ENCODE measurements at places on chromosomes 1 and 21. TPM values are rescaled to one million over a fixed set of nuclear protein-coding genes. Genes with fewer than 3 reads are reported as not detected.

KRTAP8-1 gene
- not detected for total RNA-seq

GRCh38 chr1:12594966-12595756, 22.8 kb downstream of the DHRS3 start:
- H3K4me3 ChIP-seq: peak overlapping the region; percentile 62
- no peaks in the 10 kb centered on the region for H3K36me3 ChIP-seq
- peaks cover 97% of the 10 kb centered on the region for H3K4me1 ChIP-seq
- H3K27ac ChIP-seq: peak overlapping the region; percentile 69
- H3K27me3 ChIP-seq: no peaks in the 10 kb centered on the region

GRCh38 chr1:207308451-207309190, 12.9 kb upstream of the CD55 start:
- no peak overlapping the region for H3K4me3 ChIP-seq
- no peaks in the 10 kb centered on the region for H3K27me3 ChIP-seq
- H3K36me3 ChIP-seq: no peaks in the 10 kb centered on the region
- no peak for DNase-seq

- H3K4me1 ChIP-seq: no peaks in the 10 kb centered on the region
- no peak overlapping the region for H3K27ac ChIP-seq
- H3K27me3 ChIP-seq: no peaks in the 10 kb centered on the region
- no peak overlapping the region for H3K4me3 ChIP-seq
Observed at GRCh38 chr1:216740331-216740730, 17.1 kb upstream of the ESRRG start.

GRCh38 chr1:173555651-173556305, 47.1 kb downstream of the SLC9C2 start:
- no peak overlapping the region for H3K4me3 ChIP-seq
- no peaks in the 10 kb centered on the region for H3K27me3 ChIP-seq
- DNase-seq: no peak
- no peaks in the 10 kb centered on the region for H3K36me3 ChIP-seq
- peaks cover 6% of the 10 kb centered on the region for H3K4me1 ChIP-seq

FCRL4 gene
- 0.46 TPM for total RNA-seq

DNA sequence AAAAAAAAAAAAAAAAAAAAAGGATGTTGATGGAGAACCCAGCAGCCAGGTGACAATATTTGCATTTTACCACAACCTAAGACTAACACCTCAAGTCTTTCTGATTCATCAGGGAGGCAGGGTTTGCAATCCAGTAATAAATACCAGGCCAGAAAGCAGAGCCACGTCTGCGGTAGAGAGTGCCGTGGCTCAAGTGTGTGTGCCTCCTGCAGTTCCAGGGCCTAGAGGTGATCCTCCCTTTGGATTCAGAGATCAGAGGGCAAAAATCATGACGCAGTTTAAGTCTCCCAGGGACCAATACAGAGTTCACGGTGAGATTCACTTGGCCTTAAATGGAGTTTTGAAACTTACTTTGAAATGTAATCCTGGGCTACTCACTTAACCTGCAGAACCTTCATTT, 34.9 kb downstream of the TMCO4 start:
- no peaks in the 10 kb centered on the region for H3K36me3 ChIP-seq
- no peak overlapping the region for H3K4me3 ChIP-seq
- no peaks in the 10 kb centered on the region for H3K4me1 ChIP-seq
- H3K27me3 ChIP-seq: no peaks in the 10 kb centered on the region

TEKT2 gene
- not detected for total RNA-seq

DNA sequence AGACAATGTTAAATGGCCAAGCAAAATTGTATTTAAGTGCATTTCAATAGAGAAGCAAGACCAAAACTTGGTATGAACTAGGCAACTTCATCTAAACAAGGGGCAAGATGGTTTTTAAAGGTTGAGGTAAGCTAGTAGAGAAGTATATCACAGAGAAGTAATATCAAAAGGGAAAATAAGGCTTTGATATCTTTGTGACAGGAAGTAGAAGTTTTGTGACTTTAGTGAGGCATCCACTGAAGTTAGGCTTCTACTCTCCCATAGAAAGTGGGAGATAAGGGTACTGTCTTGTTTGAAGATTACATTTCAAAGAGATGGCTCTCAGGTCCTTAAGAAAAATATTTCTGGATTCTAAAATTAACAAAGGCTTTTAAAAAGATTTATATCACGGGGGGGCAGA, 8.9 kb downstream of the OR10T2 start:
- no peaks in the 10 kb centered on the region for H3K27me3 ChIP-seq
- no peaks in the 10 kb centered on the region for H3K36me3 ChIP-seq
- DNase-seq: no peak
- H3K4me1 ChIP-seq: no peaks in the 10 kb centered on the region

DNA sequence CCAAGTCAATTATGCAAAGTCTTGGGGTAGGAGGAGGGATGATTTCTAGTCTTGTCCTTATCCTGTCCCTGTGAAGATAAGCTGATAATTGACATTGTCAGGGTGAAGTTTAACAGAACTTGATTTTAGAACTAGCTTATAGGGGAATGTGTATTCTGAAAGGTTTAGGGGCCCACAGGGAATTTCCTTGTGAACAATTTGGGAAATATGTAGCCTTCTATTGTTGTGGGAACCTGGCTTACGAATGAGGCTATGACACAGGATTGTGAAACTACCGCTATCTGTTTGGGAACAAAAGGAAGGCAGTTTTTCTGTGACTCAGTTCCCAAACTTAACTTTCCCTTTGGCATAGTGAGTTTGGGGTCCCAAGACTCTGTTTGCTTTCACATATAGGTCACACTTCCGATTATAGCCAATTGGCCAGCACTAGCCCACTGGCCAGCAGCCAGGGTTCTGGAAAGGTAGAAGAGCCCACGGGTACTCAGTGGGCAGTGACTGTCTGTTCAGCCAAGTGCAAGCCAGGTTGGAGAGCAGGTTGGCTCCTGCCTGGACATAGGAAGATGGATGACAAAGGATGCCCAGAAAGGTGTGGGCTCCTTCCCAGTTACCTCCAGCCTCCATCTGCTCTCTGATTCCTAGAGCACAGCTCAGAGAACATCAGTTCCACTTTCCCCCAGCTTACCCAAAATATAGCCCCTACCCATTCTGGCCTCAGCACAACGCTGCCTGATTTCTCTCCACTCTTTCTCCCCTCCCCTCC, 35.5 kb downstream of the H3-3A start:
- H3K4me1 ChIP-seq: peaks cover 17% of the 10 kb centered on the region
- H3K4me3 ChIP-seq: no peak overlapping the region
- H3K27ac ChIP-seq: no peak overlapping the region
- H3K27me3 ChIP-seq: no peaks in the 10 kb centered on the region
- peak; percentile 30 for DNase-seq

MTX1 gene
- total RNA-seq: 28.2 TPM

GRCh38 chr1:225845571-225846259, 35.8 kb downstream of the EPHX1 start:
- no peaks in the 10 kb centered on the region for H3K27me3 ChIP-seq
- H3K4me1 ChIP-seq: peaks cover 22% of the 10 kb centered on the region
- no peak overlapping the region for H3K4me3 ChIP-seq
- DNase-seq: peak; percentile 84
- no peak overlapping the region for H3K27ac ChIP-seq

DNA sequence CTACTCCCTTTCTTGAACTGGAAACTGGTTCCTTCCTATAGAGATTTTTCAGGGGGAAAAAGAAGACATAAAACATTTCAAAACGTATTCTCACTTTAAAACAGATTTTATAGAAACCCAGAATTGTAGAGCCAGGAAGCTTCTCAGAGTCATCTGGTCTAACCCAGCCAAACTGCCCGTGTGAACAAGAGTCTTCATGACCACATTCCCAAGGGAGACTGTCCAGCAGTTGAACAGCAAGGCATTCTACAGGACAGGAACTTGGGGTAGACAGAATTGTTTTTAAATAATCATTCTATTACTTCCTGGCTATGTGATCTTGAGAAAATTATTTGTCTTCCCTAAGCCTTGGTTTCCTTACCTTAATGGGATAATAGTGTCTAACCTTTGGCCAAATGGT, 163.5 kb upstream of the IVNS1ABP start:
- no peaks in the 10 kb centered on the region for H3K4me1 ChIP-seq
- DNase-seq: no peak
- H3K27ac ChIP-seq: no peak overlapping the region
- H3K27me3 ChIP-seq: no peaks in the 10 kb centered on the region

DNA sequence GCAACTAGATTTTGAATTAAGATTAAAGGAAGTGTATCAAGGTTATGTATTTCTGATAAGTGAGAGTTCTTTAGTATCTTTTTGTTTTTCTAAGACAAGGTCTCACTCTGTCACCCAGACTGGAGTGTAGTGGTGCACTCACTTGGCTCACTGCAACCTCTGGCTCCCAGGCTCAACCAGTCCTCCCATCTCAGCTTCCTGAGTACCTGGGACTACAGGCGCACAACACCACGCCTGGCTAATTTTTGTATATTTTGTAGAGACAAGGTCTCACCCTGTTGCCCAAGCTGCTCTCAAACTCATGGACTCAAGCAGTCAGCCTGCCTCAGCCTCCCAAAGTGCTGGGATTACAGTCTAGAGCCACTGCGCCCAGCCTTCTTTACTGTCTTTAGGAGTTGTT, 33.7 kb downstream of the DHX9 start:
- no peak for DNase-seq
- H3K27ac ChIP-seq: no peak overlapping the region
- H3K4me1 ChIP-seq: no peaks in the 10 kb centered on the region
- no peak overlapping the region for H3K4me3 ChIP-seq
- no peaks in the 10 kb centered on the region for H3K27me3 ChIP-seq
- H3K36me3 ChIP-seq: peaks cover 100% of the 10 kb centered on the region

DNA sequence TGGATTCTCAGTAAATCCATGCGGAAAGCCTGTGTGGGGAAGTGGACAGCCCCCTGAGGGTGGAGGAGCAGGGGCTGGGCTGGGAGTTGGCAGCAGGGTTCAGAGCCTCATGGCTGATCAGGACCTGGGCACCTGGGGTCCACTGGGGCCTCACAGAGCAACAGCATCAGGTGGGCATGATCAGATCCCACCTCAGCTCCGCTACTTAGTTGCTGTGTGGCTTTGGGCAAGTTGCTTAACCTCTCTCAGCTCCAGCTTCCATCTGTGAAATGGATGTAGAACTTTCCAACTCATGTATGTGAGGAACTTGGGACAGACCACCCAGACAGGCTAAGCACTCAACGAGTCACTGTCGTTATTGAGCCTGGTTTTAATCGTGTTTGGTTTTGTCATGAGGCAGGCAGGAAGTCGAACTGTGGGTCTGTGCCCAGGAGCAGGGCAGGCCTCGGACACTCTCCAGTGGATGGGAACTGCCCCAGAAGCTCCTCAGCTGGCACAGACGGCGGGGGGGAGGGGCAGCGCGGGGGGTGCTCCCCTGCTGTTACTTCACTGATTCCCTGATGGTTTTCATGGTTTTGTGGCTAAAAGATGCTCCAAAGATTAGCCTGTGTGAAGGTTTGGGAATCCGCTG, 155.8 kb upstream of the TMEM51 start:
- no peak overlapping the region for H3K4me3 ChIP-seq
- H3K36me3 ChIP-seq: no peaks in the 10 kb centered on the region
- no peak for DNase-seq
- peaks cover 94% of the 10 kb centered on the region for H3K4me1 ChIP-seq

CCDC181 gene
- not detected for total RNA-seq

DNA sequence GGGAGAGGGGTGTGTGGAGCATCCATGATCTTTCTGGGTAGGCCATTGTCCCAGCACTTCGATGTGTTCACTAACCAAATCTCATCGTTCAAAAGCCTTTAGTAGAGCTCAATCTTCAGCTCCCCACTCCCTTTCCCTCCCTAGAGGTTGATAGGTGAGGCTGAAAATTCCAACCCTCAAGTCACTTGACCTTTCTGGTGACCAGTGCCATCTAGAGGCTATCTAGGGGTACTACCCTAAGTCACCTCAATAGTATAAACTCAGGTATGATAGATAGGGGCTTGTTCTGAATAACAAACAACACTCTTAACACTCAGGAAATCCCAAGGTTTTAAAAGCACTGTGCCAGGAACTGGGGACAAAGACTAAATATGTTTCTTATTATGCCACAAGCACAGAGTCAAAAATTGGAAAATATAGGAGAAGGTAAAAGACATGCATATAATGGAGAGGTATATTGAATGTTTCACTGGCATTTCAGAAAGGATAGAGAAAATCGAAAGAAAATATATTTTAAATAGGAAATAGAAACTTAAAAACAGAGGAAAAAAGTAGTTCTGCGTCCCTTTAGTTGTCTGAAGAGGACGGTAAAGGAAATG, 42.9 kb upstream of the CD53 start:
- no peaks in the 10 kb centered on the region for H3K4me1 ChIP-seq
- no peak overlapping the region for H3K27ac ChIP-seq
- H3K27me3 ChIP-seq: no peaks in the 10 kb centered on the region
- no peak overlapping the region for H3K4me3 ChIP-seq
- H3K36me3 ChIP-seq: no peaks in the 10 kb centered on the region

GRCh38 chr1:178539291-178539690, 26.4 kb downstream of the TEX35 start:
- H3K27me3 ChIP-seq: no peaks in the 10 kb centered on the region
- no peak overlapping the region for H3K4me3 ChIP-seq
- peaks cover 22% of the 10 kb centered on the region for H3K4me1 ChIP-seq
- no peak overlapping the region for H3K27ac ChIP-seq
- DNase-seq: no peak

GRCh38 chr1:241990040-241990439, 8.9 kb downstream of the MAP1LC3C start:
- H3K36me3 ChIP-seq: no peaks in the 10 kb centered on the region
- H3K4me1 ChIP-seq: no peaks in the 10 kb centered on the region
- no peak overlapping the region for H3K4me3 ChIP-seq

DNA sequence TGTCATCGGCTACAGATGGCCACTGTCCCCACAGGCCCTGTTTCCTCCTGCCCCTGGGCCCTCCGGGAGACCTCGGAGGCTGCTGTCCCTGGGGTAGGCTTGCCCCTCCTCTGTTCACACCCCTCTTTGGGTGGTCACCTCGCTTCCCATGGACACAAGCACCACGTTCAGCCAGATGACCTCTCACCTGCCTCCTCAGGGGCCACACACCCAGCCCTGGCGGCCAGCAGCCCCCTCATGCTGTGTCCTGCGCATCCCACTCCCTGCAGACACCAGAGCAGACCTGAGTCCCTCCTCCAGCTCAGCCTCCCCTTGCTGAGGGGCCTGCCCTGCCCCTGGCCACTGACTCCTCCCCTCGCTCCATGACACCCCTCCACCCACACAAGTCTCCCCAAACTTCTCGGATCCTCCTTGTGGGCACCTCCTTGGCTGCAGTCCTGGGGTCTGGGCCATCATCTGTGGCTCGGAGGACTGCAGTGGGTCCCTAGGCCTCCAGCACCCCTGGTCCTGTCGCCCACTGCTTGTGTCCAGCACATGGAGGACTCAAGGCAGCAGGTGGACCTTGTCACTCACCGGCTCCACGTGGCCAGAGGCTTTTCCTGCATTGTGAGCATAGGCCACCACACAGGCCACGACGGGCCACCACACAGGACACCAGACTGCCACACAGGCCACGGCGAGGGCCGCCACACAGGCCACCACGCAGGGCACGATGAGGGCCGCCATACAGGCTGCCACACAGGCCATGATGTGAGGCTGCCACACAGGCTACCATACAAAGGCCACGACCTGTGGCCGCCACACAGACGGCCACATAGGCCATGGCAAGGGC, 51.1 kb downstream of the MORN1 start:
- H3K4me3 ChIP-seq: no peak overlapping the region
- H3K27ac ChIP-seq: no peak overlapping the region
- no peaks in the 10 kb centered on the region for H3K27me3 ChIP-seq
- H3K4me1 ChIP-seq: no peaks in the 10 kb centered on the region
- no peaks in the 10 kb centered on the region for H3K36me3 ChIP-seq
- no peak for DNase-seq

- no peak overlapping the region for H3K4me3 ChIP-seq
- no peak overlapping the region for H3K27ac ChIP-seq
- H3K4me1 ChIP-seq: peaks cover 10% of the 10 kb centered on the region
- no peak for DNase-seq
- H3K27me3 ChIP-seq: no peaks in the 10 kb centered on the region
Observed at GRCh38 chr1:236108027-236108648, 34.2 kb upstream of the GPR137B start.
